Left lung (tissue), 14 donors: ENCODE measurements at places on chromosomes 5 and 9. TPM values are rescaled to one million over a fixed set of nuclear protein-coding genes. Genes with fewer than 3 reads are reported as not detected.

- no peak for DNase-seq
These were observed 616 bp downstream of the VCAN start for GRCh38 chr5:83472213-83472507.

GRCh38 chr5:172410662-172411483 lies 43.5 kb downstream of the SH3PXD2B start:
- DNase-seq: no peak

MYMK gene
- total RNA-seq: not detected

SNCB gene
- not detected for total RNA-seq

DNA sequence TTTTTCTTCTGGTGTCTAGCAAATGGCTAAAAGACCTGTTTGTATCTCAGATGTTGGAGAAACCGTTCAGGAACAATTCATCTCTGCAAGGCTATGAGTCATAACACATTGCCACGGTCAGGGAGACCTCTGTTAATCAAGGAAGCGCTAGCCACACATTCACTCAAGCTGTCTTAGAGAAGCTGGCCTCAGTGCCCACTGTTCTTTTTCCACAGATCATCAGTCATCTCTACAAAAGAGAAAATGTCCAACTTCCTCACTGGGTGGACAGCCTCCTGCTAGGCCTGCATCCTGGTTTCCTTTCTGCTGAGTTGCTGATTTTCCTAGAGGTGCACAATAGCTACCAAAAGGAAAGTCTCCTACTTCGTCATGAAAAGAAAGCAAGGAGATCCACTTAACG lies 360.5 kb downstream of the BNC2 start:
- DNase-seq: no peak

DNA sequence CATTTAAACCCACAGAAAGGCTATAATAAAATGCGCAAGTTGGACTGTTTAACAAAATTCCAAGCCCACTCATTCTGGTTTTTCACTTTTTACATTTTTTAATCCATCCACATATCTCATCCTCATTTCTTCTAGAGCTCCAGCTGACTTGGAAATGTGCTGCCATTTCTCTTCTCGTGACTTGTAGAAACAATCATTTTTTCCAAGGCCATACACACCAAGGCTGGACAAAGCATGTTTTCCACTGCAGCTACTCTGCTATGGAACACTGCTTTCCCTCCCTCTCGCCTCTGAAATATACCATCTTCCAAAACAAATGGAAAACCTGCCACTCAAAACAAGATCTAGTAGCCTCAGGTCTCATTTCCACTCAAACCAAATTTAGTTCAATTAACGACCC lies 141.1 kb downstream of the ESM1 start:
- DNase-seq: no peak

GRCh38 chr5:56673171-56673570 lies 142.2 kb upstream of the MAP3K1 start:
- no peak for DNase-seq

PLPPR1 gene
- total RNA-seq: 1.6 TPM

- no peak for DNase-seq
These were observed 167.5 kb downstream of the TLE1 start for GRCh38 chr9:81521892-81522291.

- no peak for DNase-seq
These were observed 69.3 kb upstream of the IL17B start for GRCh38 chr5:149448431-149448830.

GRCh38 chr5:149959406-149960236 lies 937 bp upstream of the SLC26A2 start:
- no peak for DNase-seq

DNA sequence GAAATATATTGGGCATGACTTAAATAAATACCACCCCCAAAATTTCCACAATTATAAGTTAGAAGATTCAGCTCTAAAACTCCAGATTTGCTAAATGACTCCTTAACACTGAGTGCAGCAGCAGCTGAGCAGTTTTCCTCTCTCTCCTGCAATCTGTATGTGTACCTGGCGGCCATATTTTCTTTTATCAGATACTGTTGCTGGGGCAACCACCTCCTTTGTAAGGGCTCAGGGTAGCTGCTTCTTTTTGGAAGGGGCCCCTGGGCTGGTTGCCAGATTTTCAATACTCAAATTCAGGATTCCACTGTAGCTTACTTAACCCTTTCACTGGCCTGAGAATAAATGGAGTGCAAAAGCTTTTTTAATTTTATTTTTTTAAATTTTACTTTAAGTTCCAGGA lies 197.0 kb downstream of the TAF11L14 start:
- DNase-seq: no peak

GRCh38 chr9:83006378-83006777 lies 56.6 kb downstream of the RASEF start:
- no peak for DNase-seq

- DNase-seq: no peak
These were observed 50.5 kb upstream of the EXOC3 start for GRCh38 chr5:392431-392988.

DNA sequence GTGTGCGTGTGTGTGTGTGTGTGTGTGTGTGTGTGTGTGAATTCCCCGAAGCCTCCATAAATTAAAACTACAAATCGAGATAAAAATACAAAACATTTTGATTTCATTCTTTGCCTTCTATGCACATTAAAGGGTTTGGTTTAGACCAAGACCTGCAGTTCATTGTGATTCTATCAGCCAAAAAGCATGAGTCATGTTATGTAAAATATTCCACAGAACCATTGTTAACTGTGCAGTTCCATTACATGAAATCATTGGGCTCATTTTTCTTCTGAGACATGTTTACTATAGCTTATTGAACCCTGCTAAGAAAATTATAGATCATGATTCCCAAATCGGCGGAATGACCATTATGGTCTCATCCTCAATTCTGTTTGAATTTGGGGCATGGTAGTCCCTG lies 11.7 kb downstream of the CAVIN4 start:
- DNase-seq: no peak

DNA sequence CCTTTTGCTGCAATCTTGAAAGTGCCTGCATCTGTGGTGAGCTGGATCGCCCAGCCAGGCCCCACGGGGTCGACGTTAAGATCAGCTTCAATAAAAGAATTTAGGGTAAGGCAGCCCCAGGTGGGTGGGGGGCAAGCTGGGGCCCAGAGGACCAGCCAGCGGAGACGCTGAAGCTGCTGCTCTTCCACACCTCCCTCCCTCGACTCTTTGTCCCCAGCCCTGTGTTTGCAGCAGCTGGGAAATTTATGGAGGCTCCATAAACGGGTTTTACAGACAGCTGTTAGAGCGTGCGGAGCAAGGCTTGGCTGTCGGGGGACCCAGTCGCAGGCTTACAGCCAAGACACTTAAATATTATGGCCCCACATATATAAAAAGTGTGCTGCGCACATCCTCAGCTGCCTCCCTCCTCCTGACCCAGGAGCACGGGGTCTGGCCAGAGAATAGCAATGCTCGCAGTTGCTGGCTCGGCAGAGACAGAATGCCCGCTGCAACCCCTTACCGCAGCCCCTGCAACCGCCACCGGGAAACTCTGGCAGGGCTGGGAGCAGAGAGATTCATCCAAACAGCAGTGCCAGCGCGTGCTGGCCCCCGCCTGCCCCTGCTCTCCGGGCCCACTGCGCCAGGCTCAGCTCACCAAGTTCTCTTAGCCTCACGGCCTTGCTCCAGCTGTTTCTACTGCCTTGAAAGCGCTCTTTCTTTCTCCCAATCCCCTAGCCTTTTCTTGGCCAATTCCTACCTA lies 28.4 kb upstream of the MVB12B start:
- no peak for DNase-seq

NIPAL4 gene
- 0.06 TPM for total RNA-seq

DNA sequence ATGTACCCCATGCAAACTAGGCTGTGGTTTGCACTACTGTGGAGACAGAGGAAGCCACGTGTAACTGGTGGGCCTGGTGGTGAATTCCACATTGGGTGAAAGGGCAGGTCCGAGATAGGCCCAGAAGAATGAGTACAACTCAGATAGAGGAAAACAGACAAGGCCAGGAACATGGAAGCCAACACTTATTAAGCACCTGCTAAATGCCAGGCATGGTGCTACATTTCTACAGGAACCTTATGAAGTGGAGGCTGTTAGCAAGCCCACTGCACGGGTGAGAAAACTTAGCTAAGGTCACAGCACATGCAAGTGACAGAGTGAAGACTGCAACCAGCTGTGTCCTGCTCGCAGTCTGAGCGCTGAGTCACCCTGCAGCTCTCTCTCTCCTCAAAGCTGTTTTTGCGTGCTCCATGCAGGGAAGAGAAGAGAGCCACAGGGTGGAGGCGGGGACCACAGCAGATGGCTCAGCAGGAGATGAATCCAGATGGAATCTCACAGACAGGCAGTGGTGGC lies 65.5 kb upstream of the SPTLC1 start:
- DNase-seq: no peak

GRCh38 chr9:91423785-91424402 lies at the start of gene NFIL3:
TSS of gene NFIL3 (minus strand) at chr9:91423832. CDS start at chr9:91410734, 13,098 bp downstream.
- peak; percentile 85 for DNase-seq

- DNase-seq: no peak
These were observed 844 bp upstream of the MCCC2 start for GRCh38 chr5:71586052-71586940.

GRCh38 chr5:121706686-121707085 lies 145.0 kb upstream of the FTMT start:
- DNase-seq: no peak

DNA sequence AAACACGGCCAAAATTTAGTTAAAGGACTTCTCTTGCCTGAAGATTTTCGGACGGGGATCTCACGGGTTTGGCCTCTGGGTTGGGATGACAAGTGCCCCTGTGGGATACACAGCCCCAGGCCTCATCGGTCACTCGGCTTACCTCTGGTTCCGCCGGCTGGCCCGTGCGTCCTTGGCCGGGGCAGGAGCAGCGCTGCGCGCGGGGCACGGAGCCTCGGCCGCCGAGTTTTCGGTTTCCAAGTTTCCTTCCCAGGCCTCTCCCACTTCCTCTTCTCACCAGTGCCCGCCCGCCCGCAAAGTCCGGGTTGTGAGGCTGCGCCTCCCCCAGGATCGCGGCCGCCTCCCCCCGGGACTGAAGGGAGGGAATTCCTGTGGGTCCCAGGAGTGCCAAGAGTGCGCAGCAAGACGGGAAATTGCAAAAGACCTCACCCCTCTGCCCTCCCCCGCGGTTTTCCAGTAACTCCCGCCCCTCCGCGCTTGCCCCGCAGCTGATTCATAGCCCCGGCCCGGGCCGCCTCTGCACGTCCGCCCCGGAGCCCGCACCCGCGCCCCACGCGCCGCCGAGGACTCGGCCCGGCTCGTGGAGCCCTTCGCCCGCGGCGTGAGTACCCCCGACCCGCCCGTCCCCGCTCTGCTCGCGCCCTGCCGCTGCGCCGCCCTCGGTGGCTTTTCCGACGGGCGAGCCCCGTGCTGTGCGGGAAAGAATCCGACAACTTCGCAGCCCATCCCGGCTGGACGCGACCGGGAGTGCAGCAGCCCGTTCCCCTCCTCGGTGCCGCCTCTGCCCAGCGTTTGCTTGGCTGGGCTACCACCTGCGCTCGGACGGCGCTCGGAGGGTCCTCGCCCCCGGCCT lies at the start of gene OSMR:
OSMR (plus strand) TSS at position 487 of the 853 bp plus-strand sequence. CDS start 23,033 bp downstream, outside the sequence.
- peak; percentile 93 for DNase-seq

- peak; percentile 94 for DNase-seq
These were observed 132.7 kb upstream of the TNC start for GRCh38 chr9:115250621-115251032.

GRCh38 chr9:14593406-14593805 lies 99.8 kb downstream of the ZDHHC21 start:
- DNase-seq: no peak

DNA sequence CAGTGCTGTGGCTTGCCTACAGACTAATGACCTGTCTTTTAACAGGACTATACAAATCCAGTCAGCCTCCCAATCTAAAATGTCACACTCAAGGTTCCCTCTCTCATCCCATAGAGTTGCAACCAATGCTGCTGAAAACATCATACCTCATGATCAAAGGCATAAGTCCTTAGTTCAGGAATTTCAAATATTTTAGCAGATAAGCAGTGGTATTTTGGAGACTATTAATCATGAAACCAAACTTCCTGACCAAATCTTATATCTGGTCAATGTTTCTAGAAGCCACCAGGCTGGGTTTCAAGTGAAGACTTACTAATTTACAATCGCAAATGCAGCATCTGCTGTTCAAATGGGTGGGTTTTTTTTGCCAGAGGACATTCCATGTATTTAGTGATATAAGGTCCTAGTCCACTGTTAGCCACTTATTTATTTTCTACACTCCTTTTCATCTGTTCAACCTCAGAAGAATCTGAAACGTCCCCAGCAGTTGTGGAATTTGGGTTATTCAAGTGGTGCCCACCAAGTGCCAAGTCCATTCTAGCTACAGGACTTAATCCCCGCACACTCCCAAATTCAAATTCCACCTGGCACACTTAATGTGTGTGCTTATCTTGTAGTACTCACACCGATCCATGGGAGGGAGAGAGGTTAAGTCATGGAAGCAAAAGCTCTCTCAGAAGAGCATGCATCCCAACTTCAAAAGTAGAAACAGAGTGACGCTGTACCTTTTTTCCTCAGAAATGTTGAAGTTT lies 5.8 kb downstream of the TAS2R1 start:
- DNase-seq: no peak

GRCh38 chr5:84382363-84383295 lies 2.1 kb downstream of the EDIL3 start:
- peak; percentile 46 for DNase-seq

GRCh38 chr5:122921826-122922225 lies 76.4 kb downstream of the SNX24 start:
- DNase-seq: no peak

- no peak for DNase-seq
These were observed 130.4 kb upstream of the BASP1 start for GRCh38 chr5:17087035-17087434.

DNA sequence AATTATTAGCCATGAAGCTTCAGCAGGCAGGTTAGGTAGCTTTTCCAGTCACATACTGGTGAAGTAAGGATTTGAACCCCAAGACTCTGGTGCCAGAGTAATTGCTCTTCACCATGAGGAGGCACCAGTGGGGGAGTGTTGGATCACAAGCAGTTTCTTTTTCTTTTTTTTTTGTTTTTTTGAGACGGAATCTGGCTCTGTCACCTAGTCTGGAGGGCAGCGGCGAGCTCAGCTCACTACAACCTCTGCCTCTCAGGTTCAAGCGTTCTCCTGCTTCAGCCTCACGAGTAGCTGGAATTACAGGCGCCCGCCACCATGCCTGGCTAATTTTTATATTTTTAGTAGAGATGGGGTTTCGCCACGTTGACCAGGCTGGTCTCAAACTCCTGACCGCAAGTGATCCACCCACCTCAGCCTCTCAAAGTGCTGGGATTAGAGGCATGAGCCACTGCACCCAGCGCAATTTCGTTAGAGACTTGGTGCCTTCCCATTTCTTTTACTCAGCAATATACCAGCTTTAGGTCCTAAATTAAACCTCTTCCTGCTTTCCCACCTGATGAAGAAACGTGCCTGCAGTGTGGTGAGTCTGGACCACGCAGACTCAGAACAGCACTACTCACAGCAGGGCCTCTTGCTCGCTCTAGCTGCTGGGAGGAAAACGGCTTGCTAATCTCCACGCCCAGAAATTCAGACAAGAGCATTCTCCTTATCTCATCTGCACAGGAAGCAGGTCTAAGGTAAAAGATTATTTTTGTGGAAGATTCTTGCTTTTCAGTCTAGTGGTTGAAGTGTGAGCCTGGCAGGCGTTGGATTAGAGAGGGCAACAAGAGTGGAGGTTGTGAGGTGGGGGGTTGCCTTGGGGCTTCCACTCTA lies at the start of gene S100Z:
S100Z (plus strand) TSS at position 596 of the 873 bp plus-strand sequence. CDS start 25,346 bp downstream, outside the sequence.
- no peak for DNase-seq

ZNF483 gene
- total RNA-seq: 5.2 TPM
